ENCODE measurements at places on chromosomes 2 and 18.

- H3K4me1 ChIP-seq, result no peaks in the 10 kb centered on the region
- no peak overlapping the region for H3K27ac ChIP-seq
- H3K4me3 ChIP-seq, result no peak overlapping the region
- no peak for DNase-seq
- H3K36me3 ChIP-seq, result no peaks in the 10 kb centered on the region
Observed at GRCh38 chr2:239650674-239651073, 249.9 kb upstream of the HDAC4 start.

GRCh38 chr18:50620319-50620718 lies 60.4 kb downstream of the MAPK4 start:
- H3K4me1 ChIP-seq, result no peaks in the 10 kb centered on the region
- H3K27me3 ChIP-seq, result peaks cover 8% of the 10 kb centered on the region
- H3K36me3 ChIP-seq, result no peaks in the 10 kb centered on the region
- no peak overlapping the region for H3K27ac ChIP-seq
- no peak for DNase-seq
- H3K4me3 ChIP-seq, result no peak overlapping the region

DNA sequence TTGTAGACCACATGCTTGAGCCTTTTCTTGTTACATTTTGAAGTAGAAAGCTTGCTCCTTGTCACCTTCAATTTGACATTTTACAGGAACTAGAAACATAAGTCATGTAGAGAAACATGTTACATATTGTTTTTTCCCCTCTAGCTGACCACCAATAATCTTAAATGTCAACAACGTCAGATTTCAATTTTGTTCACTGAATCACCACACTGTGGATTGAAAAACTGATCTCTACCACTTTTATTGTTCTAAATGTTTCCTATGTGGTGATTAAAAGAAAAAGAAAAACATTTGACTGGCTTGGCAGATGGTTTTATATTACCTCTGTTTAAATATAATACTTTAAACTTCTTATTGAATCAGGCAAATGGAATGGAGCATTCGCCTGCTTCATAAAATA lies 87.7 kb downstream of the DSEL start:
- H3K27me3 ChIP-seq, result no peaks in the 10 kb centered on the region
- H3K4me3 ChIP-seq, result no peak overlapping the region
- no peak overlapping the region for H3K27ac ChIP-seq
- H3K4me1 ChIP-seq, result peaks cover 5% of the 10 kb centered on the region
- H3K36me3 ChIP-seq, result no peaks in the 10 kb centered on the region

- H3K27me3 ChIP-seq, result peaks cover 49% of the 10 kb centered on the region
- peaks cover 6% of the 10 kb centered on the region for H3K4me1 ChIP-seq
- H3K36me3 ChIP-seq, result no peaks in the 10 kb centered on the region
- DNase-seq, result no peak
- no peak overlapping the region for H3K4me3 ChIP-seq
Observed at GRCh38 chr2:219658196-219658846, 30.9 kb downstream of the SLC4A3 start.

DNA sequence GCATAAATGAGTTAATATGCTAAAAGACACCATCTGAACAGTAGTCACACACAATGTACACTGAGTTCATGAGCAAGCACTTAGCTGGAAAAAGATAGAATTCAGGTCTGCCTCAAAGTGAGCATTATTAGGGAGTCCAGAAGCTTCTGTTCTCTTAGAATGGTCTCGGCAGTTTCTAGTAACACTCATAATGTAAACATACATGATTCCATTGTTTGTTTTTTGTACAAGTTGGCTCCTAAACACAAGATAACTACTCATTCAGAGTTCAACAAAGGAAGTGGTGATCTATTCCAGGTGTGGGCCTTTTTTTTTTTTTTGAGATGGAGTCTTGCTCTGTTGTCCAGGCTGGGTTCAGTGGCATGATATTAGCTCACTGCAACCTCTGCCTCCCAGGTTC lies 66.2 kb downstream of the ESCO1 start:
- no peak overlapping the region for H3K4me3 ChIP-seq
- no peak for DNase-seq
- peaks cover 22% of the 10 kb centered on the region for H3K36me3 ChIP-seq
- no peaks in the 10 kb centered on the region for H3K27me3 ChIP-seq
- H3K4me1 ChIP-seq, result no peaks in the 10 kb centered on the region

DNA sequence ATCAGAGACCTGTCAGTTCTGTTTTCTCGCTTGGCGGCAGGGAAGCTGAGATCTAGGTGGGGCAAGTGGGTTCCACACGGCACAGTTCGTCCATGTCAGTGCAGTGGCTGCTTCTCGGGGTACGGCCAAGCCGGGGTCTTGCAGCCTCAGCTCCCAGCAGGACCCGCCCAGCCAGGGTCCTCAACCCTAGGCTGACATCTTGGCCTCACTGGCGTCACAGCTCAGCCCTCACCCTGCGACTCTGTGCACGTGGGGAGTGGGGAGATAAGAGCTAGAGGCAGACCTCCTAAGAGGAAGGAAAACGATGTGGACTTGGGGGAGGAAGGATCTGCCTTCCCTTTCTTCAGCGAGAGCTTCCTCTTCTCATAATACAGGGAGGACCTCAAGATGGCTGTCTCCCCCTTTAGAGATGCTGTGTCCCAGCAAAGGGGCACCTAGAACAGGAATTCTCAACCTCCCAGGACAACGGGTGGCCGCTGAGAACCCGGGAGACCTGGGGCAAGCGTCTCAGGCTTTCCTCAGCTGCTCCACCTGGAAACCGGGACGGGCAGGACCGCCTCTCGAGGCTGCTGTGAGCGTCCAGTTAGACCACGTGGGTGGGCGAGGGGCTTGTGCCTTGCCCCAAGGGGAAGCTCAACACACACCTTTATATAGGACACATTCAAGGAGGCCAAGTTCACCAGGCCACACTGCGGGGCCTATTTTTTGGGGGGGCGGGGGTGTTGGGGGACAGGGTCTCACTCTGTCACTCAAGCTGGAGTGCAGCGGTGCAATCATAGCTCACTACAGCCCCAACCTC lies 23.5 kb upstream of the KLF11 start:
- no peaks in the 10 kb centered on the region for H3K27me3 ChIP-seq
- no peak overlapping the region for H3K4me3 ChIP-seq
- H3K36me3 ChIP-seq, result no peaks in the 10 kb centered on the region
- no peak overlapping the region for H3K27ac ChIP-seq
- no peak for DNase-seq
- no peaks in the 10 kb centered on the region for H3K4me1 ChIP-seq

GRCh38 chr2:231680992-231681852 lies 27.1 kb upstream of the PTMA start:
- peak; percentile 23 for DNase-seq
- H3K4me1 ChIP-seq, result peaks cover 30% of the 10 kb centered on the region
- peaks cover 2% of the 10 kb centered on the region for H3K36me3 ChIP-seq
- no peak overlapping the region for H3K27ac ChIP-seq

GRCh38 chr2:3603536-3604206 lies 8.8 kb downstream of the COLEC11 start:
- no peak overlapping the region for H3K4me3 ChIP-seq
- no peaks in the 10 kb centered on the region for H3K36me3 ChIP-seq
- DNase-seq, result no peak
- no peak overlapping the region for H3K27ac ChIP-seq
- H3K4me1 ChIP-seq, result peaks cover 7% of the 10 kb centered on the region

DNA sequence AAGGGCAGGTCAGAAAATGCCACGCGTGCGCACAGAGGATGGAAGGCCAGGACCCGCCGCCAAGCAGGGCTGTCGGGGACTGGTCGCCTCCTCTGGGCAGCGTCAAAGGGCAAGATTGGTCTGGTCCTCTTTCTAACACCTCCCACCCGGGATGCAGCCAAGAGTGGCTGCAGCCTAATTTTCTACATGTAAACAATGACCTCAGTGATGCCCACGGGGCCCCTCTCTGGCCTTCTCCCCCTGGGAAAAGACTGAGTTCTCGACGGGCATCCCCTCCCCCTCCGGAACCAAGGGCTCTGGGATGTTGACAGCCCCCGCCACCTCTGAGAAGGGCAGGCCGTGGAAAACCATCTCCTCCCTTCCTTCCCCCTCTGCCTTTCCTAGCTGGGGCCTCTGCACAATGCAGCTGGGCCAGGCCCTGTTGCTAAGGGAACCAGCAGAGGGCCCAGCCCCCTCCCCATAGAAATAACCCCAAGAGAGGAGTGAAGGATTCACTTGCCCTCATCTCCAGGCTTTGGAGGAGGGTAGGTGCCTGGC lies 80.0 kb upstream of the ZNF532 start:
- peaks cover 24% of the 10 kb centered on the region for H3K27me3 ChIP-seq
- no peak overlapping the region for H3K4me3 ChIP-seq
- no peaks in the 10 kb centered on the region for H3K36me3 ChIP-seq
- no peak overlapping the region for H3K27ac ChIP-seq
- peaks cover 6% of the 10 kb centered on the region for H3K4me1 ChIP-seq

DNA sequence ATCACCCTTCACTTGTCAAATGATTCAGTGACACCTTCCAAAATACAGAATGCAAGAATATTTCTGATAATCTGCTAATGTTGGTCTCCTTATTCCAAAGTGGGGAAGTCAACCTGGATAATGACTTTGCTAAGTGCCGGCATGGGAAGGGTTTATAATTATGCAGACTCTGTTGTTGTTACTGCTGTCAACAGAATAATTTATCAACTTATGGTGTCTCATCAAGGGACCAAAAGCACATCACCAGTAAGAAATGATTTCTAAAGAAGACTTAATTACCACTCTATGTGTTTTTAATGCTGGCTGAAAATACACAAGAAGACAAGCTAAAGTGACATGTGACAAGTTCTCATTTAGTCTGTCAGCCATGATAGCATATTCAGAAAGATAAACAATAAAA lies 115.6 kb upstream of the TMEM200C start:
- no peaks in the 10 kb centered on the region for H3K27me3 ChIP-seq
- no peaks in the 10 kb centered on the region for H3K4me1 ChIP-seq

- DNase-seq, result no peak
- peak overlapping the region; percentile 3 for H3K27ac ChIP-seq
- peaks cover 35% of the 10 kb centered on the region for H3K4me1 ChIP-seq
Observed at GRCh38 chr2:24313744-24314632, 46.3 kb downstream of the ITSN2 start.

GRCh38 chr2:189208254-189208653 lies 28.7 kb upstream of the COL5A2 start:
- H3K27me3 ChIP-seq, result peaks cover 5% of the 10 kb centered on the region
- no peak for DNase-seq
- H3K36me3 ChIP-seq, result no peaks in the 10 kb centered on the region
- H3K4me1 ChIP-seq, result peaks cover 24% of the 10 kb centered on the region

GRCh38 chr18:72848503-72849237 lies 19.1 kb downstream of the NETO1 start:
- H3K36me3 ChIP-seq, result peaks cover 4% of the 10 kb centered on the region
- H3K27me3 ChIP-seq, result no peaks in the 10 kb centered on the region
- no peak for DNase-seq
- no peak overlapping the region for H3K4me3 ChIP-seq

DNA sequence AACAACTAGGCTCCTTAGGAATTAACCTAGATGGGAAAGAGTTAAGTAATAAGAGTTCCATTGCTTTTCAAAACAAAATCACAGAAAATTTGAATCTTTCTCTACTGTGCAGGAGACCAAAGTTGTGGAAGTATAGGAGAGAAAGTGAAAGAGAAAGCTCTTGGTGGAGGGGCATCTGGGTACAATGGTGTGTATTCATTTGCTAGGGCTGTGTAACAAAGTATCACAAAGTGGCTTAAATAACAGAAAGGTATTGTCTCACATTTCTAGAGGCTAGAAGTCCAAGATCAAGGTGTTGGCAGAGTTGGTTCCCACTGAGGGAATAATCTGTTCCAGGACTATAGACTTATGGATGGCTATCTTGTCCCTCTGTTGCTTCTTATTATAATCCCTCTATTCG lies 50.5 kb upstream of the GORASP2 start:
- no peaks in the 10 kb centered on the region for H3K36me3 ChIP-seq
- peaks cover 10% of the 10 kb centered on the region for H3K27me3 ChIP-seq
- peak overlapping the region; percentile 56 for H3K4me3 ChIP-seq
- peak overlapping the region; percentile 22 for H3K27ac ChIP-seq

- H3K4me3 ChIP-seq, result no peak overlapping the region
- no peaks in the 10 kb centered on the region for H3K36me3 ChIP-seq
- peaks cover 8% of the 10 kb centered on the region for H3K27me3 ChIP-seq
- H3K4me1 ChIP-seq, result no peaks in the 10 kb centered on the region
- H3K27ac ChIP-seq, result no peak overlapping the region
Observed at GRCh38 chr2:69214898-69215297, 172.1 kb downstream of the GFPT1 start.

GRCh38 chr18:31596081-31596872 lies 4.6 kb downstream of the TTR start:
- no peaks in the 10 kb centered on the region for H3K27me3 ChIP-seq
- no peak for DNase-seq
- H3K27ac ChIP-seq, result no peak overlapping the region
- H3K36me3 ChIP-seq, result no peaks in the 10 kb centered on the region
- H3K4me1 ChIP-seq, result no peaks in the 10 kb centered on the region

- H3K27ac ChIP-seq, result no peak overlapping the region
- H3K4me1 ChIP-seq, result no peaks in the 10 kb centered on the region
Observed at GRCh38 chr18:10017043-10017442, 103.2 kb downstream of the VAPA start.

- H3K27ac ChIP-seq, result no peak overlapping the region
- H3K4me1 ChIP-seq, result no peaks in the 10 kb centered on the region
- peaks cover 36% of the 10 kb centered on the region for H3K27me3 ChIP-seq
- H3K4me3 ChIP-seq, result no peak overlapping the region
- no peak for DNase-seq
- no peaks in the 10 kb centered on the region for H3K36me3 ChIP-seq
Observed at GRCh38 chr2:199727306-199727705, 123.7 kb downstream of the FTCDNL1 start.

DNA sequence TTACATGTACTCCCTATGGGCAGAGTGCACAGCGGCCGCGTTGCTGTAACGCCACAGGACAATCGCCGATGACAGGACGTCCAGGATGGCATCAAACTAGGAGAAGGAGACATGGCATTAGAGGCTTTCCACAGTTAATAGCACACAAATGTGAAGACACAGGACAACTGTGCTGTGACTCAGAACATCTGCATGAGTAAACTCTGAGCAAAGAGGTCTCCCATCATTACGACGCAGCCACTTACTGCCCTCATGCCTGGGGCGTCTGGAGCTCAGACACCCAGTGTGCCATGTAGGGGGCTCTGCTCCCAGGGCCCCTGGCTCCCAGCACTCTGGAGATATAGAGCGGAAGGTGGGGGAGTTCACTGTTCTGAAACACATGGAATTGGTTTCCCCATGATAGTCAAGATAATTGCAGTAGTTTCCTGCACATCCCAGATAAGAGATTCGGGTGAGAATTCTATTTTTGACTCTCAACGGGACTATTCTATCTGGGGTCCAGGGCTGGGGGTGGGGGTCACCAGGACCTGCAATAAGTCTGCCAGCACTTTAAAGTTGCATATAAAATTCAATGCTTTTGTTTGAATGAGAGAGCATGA lies 168.1 kb downstream of the TMEM163 start:
- no peak overlapping the region for H3K4me3 ChIP-seq
- no peak for DNase-seq
- H3K27me3 ChIP-seq, result peaks cover 2% of the 10 kb centered on the region
- no peaks in the 10 kb centered on the region for H3K4me1 ChIP-seq
- no peak overlapping the region for H3K27ac ChIP-seq

- no peaks in the 10 kb centered on the region for H3K36me3 ChIP-seq
- no peaks in the 10 kb centered on the region for H3K4me1 ChIP-seq
- DNase-seq, result no peak
Observed at GRCh38 chr18:74182335-74182734, 34.0 kb downstream of the TIMM21 start.

GRCh38 chr2:239278941-239279365 lies 121.9 kb downstream of the HDAC4 start:
- peaks cover 2% of the 10 kb centered on the region for H3K27me3 ChIP-seq
- peaks cover 37% of the 10 kb centered on the region for H3K4me1 ChIP-seq
- peak overlapping the region; percentile 75 for H3K27ac ChIP-seq
- no peaks in the 10 kb centered on the region for H3K36me3 ChIP-seq
